ENCODE measurements at places on chromosomes 5 and 9.

DNA sequence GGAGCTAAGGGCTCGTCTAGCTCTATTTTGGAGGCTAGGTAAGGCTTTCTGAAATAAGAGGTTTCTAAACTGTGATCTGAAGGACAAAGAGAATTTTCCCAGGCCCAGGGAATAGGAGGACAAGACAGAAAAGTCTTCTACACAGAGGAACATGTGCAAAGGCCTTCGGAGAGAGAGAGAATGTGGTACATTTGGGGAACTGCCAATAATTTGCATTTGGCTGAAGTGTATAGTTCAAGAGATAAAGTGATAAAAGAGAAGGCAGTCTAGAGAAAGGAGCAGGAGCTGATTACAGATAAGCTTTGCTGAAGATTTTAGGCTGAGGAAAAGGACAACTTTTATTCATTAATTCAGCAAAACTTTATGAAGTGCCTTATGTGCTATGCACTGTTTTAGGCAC lies 214.4 kb upstream of the ELL2 start:
- no peak for DNase-seq

DNA sequence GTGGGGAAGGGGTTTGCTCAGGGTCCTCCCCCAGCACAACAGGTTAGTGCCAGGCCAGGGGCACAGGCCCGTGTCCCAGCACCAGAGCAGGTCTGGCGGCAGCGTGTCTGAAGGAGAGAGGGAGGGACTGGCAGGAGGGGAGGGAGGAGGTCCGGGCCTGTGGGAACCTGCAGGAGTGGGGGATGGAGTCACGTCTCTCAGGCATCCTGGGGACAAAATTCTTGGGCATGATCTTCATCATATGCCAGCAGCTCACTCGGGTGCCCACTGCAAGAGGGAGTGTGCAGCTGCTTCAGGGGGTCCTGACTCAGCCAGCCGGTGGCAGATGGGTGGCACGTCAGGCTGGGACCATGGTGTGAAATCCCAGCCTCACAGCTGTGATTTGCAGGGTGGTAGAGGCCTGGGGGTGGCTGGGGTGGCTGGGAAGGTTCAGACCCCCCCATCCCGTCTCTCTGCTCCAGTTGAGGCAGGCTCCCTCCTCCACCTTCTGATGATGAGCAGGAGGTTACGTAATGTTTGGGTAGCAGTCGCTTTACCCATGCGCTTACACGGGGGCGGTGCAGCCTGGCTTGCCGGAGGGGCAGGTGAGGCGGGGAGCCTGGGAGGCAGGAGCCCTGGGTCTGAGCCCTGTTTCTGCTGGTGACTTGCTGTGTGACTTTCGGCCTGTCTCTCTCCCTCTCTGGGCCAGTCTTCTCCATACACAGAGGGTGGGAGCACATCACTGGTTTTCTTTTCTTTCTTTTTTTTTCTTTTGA lies 40.5 kb downstream of the NCS1 start:
- DNase-seq = no peak

- no peak for DNase-seq
Measured at GRCh38 chr9:7097785-7098752, 340.3 kb downstream of the KDM4C start.

GRCh38 chr5:252546-252945 lies 18.9 kb upstream of the PDCD6 start:
- DNase-seq = no peak

GRCh38 chr5:89087128-89087527 lies 204.1 kb upstream of the MEF2C start:
- DNase-seq = no peak

GRCh38 chr5:51486158-51486557 lies 102.9 kb downstream of the ISL1 start:
- no peak for DNase-seq

GRCh38 chr5:94329115-94329514 lies 289.3 kb downstream of the KIAA0825 start:
- no peak for DNase-seq

GRCh38 chr5:174567506-174568141 lies 156.8 kb upstream of the MSX2 start:
- DNase-seq = no peak

DNA sequence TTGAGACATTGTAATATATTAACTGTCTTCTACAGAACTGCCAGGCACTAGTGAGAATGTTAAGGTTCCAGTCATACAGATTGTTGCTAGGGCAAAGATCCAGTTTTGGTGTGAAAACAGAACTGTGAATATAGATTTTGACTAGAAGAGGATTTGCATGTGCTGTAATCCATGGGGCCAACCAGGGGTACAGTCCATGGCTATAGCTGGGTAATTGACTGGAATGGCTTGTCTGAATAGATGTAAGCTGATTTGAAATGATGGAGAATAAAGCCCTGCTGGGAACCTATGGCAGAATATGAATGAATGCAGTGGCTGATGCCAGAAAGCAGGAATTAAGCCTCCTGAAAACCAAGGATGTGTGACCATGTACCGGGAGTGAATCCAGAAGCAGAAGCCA lies 748.5 kb upstream of the CDH10 start:
- peak; percentile 48 for DNase-seq

DNA sequence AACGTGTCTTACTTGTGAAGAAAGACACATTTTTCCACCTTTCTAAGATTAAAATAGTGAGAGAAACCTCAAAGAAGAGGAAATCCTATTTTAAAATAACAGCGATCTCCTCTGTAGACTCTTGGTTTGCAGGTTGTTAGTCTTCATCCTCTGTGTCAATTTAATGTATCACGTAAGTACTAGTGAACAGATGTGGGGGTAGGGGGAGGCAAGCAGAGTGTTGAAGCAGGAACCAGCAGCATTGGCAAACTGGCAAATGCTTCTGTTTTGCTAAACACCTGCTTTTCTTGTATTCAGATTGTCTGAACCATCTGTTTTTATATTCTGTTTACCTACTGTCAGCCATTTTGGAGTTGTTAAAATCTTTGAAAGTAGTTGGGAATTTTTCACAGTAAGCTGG lies 159.3 kb upstream of the TLX3 start:
- no peak for DNase-seq

- no peak for DNase-seq
Measured at GRCh38 chr5:39476843-39477220, 52.1 kb upstream of the DAB2 start.

Data from spinal cord (tissue), 10 donors.